ENCODE measurements at places on chromosomes 2 and 18.

DNA sequence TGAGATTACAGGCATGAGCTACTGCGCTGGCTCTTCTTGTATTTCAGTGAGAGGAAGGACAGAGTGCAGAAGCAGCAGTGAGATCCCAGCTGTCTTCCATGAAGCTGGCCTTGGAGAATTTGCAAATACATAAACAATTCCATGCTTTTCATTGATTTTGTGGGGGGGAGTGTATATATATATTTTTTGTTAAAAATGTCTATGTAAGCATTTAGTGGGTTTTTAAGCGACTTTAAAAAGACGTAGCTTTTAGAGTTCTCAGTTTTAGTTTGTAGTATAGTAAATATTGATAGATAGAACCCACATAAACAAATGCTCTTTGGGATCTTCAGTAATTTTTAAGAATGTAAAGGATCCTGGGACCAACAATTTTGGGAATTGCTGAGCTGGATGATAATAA, 6.3 kb downstream of the RBFA start:
- no peak for DNase-seq

GRCh38 chr2:83342860-83343329, 1116.2 kb downstream of the SUCLG1 start:
- no peak for DNase-seq

DNA sequence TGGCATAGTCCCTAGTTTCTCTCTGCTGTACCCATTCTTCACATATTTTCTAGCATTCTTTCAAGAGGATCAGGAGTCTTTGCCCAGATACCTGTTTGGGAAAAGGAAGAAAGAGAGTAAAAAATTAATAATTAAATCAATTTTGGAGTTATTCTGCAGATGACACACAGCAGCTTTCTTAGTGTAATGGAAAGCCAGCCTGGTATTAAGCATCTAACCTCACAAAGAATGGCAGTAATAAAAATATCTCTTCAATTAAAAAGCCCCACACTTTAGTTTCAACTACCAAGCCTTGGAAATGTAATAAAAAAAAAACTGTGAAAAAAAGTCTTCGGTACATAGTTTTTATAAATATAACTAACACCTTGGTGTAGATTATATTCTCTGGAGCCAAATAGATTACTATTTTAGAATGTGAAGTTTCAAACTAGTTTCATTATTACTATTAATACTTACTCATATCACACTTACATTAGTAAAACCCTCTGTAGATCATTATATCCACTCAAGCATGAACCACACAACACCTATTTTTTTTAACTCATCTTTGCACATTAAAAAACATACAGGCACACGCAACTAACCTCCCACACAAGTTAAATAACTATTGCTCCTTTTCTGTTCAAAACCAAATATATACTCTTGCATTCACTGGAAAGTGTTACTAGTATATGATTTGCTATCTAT, 90.9 kb downstream of the GPD2 start:
- no peak for DNase-seq

DNA sequence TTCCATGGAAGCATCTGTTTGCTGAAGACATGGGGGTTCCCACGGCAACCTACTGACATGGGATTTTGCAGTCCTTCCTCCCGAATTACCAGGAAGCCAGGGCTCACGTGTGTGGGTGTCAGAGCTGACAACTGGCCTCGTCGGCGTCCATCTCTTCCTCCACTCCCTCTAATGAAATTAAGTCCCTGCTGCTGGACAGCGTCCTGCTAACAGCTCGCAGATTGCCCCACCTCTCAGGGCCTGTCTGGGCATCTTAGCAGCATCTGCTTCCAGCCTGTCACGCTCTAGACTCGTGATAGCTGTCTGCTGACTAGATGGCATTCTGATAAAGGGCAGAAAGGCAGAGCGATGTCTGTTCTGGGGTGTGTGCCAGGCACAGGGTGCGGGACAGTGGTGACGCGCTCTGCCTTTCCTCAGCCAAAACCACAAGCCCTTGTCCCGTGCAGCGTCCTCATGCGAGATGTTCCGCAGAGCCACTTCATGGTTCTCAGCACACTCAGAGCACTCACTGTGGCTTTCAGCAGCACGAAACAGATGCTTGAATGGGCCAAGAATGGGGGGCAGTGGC, 161.1 kb downstream of the ARL4C start:
- DNase-seq, result peak; percentile 93

DNA sequence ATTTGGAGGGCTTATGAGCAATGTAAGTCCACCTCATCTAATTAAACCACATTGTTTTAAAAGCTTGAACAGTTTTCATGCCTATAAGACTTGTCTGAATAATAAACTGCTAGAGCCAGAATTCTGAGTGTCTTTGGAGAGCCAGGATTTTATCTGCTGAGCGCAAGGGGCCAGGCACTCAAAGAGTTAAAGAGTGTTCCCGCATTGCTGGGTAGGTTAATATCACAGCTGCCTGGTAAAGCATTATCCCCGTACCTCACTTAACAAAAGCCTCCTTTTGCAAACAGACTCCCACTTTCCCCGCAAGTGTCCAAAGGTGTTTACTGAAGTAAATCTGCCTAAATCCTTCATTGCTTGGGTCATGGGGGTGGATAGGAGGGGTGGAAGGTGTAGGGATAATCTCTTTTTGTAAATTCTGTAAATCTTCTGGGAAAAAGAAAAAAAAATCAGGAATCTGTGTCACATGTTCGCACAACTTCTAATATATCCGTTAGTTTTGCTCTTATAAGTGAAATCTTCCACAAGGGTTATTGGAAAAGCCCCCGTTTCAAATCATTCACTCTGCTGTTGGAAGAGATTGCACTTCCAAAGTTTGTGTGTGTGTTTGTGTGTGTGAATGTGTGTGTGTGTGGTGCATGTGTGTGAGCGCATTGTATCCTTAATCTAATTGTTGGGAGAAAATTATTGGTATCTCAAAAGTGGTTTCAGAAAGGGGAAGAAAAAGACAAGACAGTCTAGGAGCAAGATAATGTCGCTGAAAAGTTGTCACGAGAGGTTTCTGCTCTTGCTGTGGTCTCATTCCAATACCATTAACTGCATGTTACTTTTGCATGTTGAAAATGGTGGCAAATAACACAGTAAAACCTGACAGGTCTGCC, 10.7 kb downstream of the ZEB2 start:
- DNase-seq, result peak; percentile 50

DNA sequence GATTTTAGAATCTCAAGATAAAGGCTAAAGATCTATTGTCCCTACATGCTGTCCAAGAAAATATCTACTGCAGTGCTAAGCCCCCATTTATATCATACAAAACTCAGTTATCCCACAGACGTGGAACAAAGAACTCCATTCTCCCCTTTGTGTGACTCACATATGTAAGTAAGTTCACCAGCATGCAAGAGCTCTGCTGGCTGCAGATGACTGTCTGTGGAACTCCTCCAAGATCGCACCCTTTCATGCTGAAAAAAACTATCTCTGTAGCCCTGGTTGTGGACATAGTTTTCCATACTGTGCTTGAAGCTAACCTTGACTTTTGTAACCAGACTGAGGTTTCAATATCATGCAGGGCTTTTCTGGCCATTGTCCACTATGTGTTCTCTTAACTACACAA, 207.1 kb downstream of the ZNF521 start:
- peak; percentile 89 for DNase-seq

GRCh38 chr18:12911025-12911928, 27.2 kb upstream of the PTPN2 start:
- peak; percentile 32 for DNase-seq

- DNase-seq, result no peak
Observed at GRCh38 chr18:37243741-37244140, 321.9 kb downstream of the CELF4 start.

GRCh38 chr2:127674241-127675209, 805 bp downstream of the LIMS2 start:
- DNase-seq, result peak; percentile 68

DNA sequence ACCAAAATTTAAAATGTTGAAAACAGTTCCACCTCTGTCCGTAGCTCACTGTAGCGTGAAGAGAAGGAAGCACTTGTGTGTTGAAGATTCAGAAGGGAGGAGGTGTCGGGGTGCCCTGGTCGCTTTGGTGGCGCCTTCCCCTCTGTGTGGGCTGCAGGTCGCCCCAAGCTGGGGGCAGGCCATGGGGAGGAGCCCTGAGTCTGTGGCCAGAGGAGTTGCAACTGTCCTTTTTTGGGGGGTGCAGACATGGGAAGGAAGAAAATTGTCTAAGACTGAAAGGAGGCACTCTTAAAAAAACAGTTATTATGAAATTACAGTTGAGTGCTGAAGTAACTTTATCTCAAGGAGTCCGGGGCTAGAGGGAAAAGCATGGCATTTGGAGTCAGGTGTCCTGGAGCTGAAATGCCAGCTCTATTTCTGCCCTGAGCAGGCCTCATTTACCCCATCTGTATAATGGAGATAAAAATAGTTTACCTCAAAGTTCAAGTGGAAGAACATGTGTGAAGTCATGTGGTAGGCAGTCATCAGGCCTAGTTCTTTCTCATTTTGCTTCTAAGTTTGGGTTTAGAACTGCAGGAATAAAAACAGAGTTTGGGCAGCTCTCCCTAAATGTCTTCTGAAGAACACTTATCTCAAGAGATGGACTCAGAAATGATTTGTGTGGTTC, 82.1 kb downstream of the RNF144A start:
- no peak for DNase-seq
